ENCODE measurements at places on chromosomes 12 and 14.

DNA sequence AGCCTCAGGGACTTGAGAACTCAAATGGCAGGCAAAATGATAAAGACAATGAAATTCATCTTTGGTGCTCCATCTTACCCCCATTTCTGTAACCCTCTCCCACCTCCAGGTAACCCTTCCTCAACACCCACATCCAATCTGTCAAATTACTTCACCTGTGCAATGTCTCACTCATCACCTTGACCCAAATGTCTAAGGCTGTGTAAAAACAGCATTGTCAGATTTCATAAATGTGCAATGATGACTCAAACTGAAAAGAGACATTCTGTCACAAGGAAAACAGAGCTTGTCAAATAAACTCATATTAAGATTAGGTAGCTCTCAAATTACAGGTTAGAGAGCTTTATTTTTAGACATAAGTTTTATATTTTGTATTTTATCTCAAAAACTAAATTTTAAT lies 19.9 kb upstream of the COCH start:
- no peak for DNase-seq

- DNase-seq, result no peak
These were observed 13.5 kb upstream of the IRF2BPL start for GRCh38 chr14:77041881-77042545.

DNA sequence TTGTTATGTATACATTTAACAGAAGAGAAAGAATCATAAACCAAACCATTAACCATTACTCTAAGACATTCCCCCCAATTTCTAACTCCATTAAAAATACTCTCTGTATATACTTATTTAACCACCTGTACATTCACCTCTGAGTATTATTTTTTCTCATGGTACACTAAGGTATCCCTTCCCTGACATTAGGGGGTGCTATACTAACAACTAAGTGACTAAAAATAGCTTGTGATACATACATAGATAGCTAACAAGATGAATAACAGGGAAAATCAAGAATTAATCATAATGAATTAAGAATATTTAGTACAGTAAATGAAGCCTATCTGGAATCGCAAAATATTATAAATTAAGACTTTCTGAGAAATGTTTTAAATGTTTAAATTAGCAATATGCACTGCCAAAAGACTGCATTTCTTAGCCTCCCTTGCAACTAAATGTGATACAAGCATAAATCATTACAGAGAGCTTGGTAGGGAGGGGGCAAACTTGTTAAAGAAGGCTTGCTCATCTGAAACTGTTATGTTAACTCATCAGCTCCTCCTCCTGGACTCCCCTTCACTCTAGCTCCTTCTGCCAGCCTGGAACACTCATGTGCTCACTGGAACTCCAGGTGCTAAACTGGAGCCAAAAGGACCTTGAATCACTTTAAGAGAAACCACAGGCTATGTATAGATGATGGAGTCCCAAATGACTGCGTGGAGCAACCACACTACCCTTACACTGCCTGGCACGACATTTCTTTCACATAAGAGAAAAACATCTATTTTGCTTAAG lies 14.9 kb downstream of the C2CD5 start:
- DNase-seq, result peak; percentile 57

DNA sequence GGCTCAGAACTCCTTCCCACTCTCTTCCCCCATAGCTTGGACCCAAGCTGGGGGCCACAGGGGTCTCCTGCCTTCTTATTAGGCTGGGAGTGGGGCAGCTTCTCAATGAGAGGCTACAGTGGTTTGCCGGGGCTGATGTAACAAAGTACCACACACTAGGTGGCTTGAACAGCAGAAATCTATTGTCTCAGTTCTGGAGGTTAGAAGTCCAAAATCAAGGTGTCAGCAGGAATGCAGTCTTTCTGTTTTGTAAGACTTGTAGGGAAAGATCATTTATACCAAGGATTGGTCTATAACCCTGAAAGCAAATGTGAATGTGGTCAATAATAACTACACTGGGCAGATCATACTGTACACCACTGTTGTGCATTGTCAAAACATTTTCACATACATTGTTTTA lies 124.5 kb upstream of the ARHGAP5 start:
- no peak for DNase-seq

- DNase-seq, result no peak
These were observed 19.2 kb downstream of the IL26 start for GRCh38 chr12:68206446-68206845.

DNA sequence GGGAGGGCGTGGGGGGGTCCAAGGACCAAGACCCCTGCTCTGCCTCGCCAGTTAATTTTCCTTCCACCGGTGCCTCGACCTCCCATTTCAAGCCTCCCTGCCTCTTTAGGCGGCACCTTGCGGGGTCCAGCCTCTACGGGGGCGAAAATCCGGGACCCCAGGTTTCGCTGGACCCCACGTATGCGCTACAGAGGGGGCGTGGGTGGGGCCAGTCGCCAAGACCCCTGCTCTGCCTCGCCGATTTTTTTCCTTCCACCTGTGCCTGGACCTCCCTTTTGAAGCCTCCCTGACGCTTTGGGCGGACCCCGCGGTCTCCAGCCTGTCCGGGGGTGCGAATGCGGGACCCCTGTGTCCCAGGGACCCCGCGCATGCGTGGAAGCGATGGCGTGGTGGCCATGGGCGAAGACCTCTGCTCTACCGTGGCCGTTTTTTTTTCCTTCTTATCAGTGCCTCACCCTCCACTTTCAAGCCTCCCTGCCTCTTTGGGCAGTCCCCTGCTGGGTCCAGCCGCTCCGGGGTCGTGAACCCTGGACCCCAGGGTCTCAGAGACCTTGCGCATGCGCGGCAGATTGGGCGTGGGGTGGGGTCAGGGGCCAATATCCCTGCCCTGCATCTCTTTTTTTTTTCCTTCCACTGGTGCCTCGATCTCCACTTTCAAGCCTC lies 324.2 kb downstream of the ALG10 start:
- no peak for DNase-seq

DNA sequence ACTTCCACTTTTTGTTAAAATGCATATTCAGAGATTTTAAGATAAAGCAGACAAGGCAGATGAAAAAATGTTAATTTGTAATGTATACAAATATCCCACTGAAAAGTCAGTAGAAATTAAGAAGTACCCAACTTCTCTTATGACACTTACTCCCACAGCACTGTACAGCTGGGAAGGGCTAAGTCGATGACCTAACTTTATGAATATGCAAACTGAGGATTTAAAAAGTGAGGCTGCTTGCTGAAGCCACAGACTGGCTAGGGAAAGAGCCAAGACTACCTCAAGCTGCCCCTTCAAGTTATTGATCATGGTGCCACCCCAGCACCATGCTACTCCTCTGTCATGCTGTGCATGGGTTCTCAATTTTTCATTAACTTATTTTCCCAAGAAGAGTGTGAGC lies 17.0 kb downstream of the PPM1H start:
- no peak for DNase-seq

GRCh38 chr12:12922191-12922616 lies 29.8 kb downstream of the GPRC5D start:
- no peak for DNase-seq

DNA sequence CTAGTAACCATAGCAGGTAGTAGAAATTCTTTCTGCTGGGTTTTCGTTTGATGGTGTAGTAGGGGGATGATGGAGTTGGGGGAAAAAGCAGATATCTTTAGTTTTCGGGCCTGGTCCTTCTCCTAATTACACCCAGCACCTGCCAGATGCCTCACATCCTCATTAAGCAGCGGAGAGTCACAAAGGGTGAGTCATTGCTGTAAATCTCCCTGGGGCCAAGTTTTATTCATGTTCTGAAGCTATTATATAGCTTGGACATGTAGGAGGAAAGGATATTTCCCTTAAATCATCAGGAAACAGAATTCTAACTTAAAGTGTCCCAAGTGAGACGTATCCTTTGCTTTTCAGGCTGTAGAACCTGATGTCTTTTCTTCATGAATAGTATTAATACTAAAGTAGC lies 4.9 kb upstream of the NECAP1 start:
- DNase-seq, result no peak

- no peak for DNase-seq
These were observed 8.7 kb downstream of the DRAM1 start for GRCh38 chr12:101885912-101886561.

DNA sequence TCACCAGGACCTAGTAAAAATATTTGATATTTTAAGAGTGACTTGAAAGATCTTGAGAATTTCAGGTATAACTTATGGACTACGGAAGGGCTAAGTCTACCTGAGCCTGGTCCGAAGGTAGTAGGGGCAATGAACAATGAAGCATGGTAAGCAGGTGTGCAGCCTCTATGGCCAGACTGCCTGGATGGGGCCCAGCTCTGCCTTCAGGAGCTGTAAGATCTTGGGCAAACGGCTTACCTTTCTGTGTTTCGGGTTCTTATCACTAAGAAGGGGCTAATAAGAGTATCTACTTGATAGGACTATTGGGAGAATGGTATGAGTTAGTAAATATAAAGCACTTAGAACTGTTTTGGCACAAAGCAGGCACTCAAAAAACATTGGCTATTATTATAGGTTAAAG lies 19.1 kb upstream of the WASHC3 start:
- DNase-seq, result no peak

GRCh38 chr12:127648321-127648720 lies 618.6 kb upstream of the TMEM132C start:
- DNase-seq, result no peak

GRCh38 chr14:94685166-94685581 lies 73.0 kb downstream of the SERPINA3 start:
- DNase-seq, result no peak

GRCh38 chr14:34843011-34843554 lies 32.1 kb downstream of the BAZ1A start:
- DNase-seq, result no peak

DNA sequence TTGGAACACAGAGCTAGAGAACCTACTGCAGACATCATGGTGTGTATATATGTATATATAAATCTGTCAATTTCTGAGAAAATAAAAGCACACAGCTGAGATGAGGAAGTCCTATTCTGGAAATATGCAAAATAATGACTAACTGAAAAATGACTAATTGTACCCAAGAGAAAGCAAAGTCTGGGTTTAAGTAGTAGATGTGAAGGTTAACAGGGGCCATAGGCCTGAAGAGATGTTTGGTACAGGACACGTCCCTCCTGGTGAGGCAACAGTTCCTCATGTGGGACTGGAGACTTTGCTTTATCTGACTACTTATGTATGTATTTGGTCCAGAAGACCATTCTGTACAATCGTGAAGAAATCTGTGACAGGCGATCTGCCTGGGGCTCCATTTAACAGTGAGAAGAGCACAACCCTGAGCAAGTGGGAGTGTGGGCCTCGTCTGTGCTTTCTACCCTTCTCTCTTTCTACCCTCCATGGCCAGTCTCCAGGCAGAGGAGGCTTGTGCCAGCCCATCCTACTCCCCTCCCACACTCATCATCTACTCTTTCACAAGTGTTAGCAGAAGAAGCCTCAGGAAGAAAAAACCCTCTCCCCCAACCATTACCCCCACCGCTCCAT lies 67.5 kb downstream of the SLC41A2 start:
- DNase-seq, result no peak

DNA sequence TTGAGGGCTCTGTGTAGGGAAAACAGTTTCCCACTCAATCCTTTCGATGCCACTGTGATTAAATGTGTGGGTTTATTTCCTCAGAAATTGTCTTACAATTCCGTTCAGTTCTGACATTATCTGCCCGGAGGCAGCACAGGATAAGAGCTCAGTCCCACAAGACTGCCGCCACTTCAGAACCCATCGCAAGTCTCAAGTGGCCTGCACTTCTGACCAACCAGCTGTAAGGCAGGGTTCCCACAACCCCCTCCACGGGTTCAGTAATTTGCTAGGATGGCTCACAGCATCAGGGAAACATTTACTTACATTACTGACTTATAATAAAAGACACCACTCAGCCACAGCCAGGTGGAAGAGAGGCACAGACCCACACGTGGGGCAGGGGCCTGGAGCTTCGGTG lies 17.2 kb downstream of the BDKRB2 start:
- DNase-seq, result no peak

- DNase-seq, result no peak
These were observed 5.4 kb downstream of the ITGB7 start for GRCh38 chr12:53201639-53202038.

DNA sequence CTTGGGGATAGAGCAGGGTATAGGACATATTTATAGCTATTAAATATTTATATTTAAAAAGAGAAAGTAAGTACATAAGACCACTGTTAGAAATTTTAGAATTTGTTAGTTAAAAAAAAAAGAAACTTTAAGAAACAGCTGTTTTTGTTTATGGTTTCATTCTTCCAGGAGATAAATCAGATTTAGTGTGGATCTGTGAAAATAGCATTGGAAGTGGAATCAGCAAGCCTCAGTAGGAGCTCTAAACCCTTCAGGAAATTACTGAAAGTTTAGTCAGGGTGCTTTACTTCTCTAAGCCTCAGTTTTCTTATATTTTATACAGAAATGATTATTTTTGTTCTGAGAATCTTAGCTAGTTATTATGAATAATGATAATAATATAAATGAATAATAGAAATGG lies 316.0 kb upstream of the NOVA1 start:
- no peak for DNase-seq

DNA sequence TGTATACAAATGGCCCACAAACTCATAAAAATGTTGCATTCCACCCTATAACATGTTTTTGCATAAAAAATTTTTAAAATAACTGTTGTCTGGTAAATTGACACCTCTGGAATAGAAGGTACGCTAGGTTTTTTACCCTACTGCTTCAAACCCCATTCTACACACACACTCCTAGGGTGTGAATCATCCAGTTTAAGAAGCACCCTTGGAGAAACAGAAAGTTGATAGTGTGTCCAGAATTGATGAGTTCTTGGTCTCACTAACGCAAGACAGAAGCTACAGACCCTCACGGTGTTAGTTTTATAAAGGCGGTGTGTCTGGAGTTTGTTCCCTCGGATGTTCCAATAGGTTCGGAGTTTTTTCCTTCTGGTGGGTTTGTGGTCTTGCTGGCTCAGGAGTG lies 158.5 kb downstream of the KLRB1 start:
- DNase-seq, result no peak

DNA sequence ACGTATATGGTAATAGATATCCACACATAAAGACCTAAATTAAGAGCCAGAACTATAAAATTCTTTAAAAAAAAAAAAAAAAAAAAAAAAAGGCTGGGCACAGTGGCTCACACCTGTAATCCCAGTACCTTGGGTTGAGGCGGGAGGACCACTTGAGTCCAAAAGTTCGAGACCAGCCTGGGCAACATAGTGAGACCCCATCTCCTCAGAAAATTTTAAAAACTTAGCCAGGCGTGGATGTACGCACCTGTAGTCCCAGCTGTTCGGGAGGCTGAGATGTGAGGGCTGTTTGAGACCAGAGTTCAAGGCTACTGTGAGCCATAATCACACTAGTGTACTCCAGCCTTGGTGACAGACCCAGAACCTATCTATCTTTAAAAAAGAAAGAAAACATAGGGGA lies 4.3 kb downstream of the BTBD7 start:
- DNase-seq, result no peak

- no peak for DNase-seq
These were observed 8.2 kb downstream of the SPRYD3 start for GRCh38 chr12:53070877-53071492.
